ENCODE measurements at places on chromosomes 12 and 14.

- DNase-seq, result peak; percentile 69
These were observed at the start of gene TM9SF1 for GRCh38 chr14:24195186-24196070. Gene TM9SF1 (minus strand): TSS chr14:24195441. CDS start chr14:24195019, 422 bp downstream.

- DNase-seq, result no peak
These were observed 14.2 kb upstream of the BLTP3B start for GRCh38 chr12:100156731-100157426.

DNA sequence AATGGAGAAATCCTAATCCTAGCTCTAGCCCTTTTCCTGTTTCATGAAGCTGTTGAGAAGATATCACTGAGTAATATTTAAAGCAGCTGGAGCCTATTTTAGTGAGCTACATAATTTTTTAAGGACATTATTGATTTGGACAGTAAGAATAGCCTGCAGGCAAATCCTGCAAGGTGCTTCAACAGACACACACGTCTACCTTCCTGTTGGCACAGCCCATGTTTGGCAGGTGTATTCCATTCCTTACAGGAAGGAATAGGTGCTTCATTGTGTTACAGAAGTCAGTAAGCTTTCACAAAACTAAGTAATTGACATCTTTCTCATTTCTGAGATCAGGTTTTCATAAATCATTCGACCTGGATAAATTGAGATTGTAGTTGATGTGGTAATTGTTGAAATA, 50.6 kb downstream of the FOXA1 start:
- DNase-seq, result no peak

- no peak for DNase-seq
These were observed 203.4 kb downstream of the KIF26A start for GRCh38 chr14:104341532-104342434.

DNA sequence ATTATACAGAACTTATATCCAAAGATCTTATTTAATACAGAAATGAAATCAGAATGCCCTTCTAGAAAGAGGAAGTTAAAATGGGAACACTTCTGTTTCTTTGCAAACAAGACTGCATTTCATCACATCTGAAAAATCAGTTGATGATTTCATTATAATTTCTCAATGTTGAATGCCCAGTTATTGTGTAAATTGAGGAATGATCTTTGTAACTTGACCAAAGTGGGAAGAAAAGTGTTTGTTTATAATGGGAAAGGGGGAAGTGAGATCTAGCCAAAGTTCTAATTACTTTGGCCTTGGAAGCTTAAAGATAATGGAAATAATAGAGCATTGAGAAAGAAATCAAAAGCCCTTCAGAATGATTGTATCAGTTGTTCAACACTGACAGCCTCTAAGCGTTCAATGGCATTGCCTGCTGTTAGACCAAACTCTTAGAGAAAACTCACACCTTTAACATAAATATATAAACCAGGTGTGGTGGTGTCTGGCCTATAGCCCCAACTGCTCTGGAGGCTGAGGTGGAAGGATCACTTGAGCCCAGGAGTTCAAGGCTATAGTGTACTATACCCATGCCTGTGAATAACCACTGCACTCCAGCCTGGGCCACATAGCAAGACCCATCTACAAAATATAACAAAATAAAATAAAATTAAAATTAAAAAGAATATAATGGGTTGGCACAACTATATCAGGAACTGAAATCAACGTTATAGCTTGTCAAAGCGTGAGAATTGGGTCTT, 9.9 kb upstream of the LYZ start:
- no peak for DNase-seq

GRCh38 chr12:27650011-27650410, 46.2 kb upstream of the REP15 start:
- no peak for DNase-seq

DNA sequence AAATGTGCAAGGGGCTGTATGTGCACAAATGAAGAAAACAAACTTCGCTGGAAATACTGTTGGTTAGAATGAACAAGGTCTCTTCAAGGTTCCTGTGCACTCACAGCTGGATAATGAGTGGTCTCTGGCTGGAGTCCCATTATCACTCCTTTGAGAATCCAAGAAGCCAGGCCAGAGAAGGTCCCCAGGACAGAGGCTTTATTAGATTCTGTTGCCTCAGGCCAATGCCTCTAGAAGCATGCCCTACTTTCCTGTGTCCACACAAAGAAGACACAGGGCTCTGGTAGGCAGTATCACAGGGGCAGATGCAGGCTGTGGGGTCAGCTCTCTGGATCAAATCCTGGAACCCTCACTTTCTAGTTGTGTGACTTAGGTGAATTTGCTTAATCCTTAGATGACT, 384.7 kb downstream of the GRIN2B start:
- DNase-seq, result no peak

Data from bronchial epithelial cell (primary cell).